ENCODE measurements at places on chromosomes 12 and 14.

- DNase-seq = no peak
These were observed 202.8 kb downstream of the TTC8 start for GRCh38 chr14:89027097-89027740.

GRCh38 chr14:98227000-98227726 is 1044.8 kb downstream of the BCL11B start:
- DNase-seq = no peak

GRCh38 chr12:52244615-52244994 is 11.6 kb downstream of the KRT7 start:
- DNase-seq = no peak

GRCh38 chr14:76996563-76997146 is 31.9 kb downstream of the IRF2BPL start:
- no peak for DNase-seq

DNA sequence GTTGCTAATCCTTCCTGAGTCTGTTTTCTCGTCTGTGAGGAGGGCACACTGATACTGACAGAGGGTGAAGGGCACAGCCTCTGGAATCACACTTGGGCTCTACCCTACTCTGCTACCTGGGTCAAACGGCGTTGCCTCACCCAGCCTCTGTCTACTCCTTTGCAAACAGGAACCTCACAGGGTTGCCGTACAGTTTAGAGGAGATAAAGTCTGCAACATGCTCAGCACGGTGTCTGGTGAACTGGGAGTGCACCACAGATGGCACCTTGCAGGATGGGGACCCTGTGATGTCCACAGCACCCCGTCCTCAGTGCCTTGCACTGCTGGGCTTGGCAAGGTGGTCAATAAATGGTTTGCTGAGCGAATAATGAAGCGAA is 38.3 kb downstream of the TESC start:
- no peak for DNase-seq

GRCh38 chr14:30519961-30520360 is 39.0 kb upstream of the G2E3 start:
- no peak for DNase-seq

GRCh38 chr14:47240748-47241437 is 434.5 kb downstream of the MDGA2 start:
- no peak for DNase-seq

- DNase-seq = peak; percentile 56
These were observed 545.0 kb upstream of the FBXO33 start for GRCh38 chr14:39977198-39977597.

GRCh38 chr14:59664741-59665140 is 88.1 kb upstream of the CCDC175 start:
- DNase-seq = no peak

Measured in NCI-H1436 treated with DMSO at 0.1 percent for 48 hours (cell line).